Central memory CD4-positive, alpha-beta T cell (primary cell): ENCODE measurements at places on chromosomes 1 and 21.
A peak's percentile ranks its signal among the peaks of the same experiment; 100 is the strongest.

DNA sequence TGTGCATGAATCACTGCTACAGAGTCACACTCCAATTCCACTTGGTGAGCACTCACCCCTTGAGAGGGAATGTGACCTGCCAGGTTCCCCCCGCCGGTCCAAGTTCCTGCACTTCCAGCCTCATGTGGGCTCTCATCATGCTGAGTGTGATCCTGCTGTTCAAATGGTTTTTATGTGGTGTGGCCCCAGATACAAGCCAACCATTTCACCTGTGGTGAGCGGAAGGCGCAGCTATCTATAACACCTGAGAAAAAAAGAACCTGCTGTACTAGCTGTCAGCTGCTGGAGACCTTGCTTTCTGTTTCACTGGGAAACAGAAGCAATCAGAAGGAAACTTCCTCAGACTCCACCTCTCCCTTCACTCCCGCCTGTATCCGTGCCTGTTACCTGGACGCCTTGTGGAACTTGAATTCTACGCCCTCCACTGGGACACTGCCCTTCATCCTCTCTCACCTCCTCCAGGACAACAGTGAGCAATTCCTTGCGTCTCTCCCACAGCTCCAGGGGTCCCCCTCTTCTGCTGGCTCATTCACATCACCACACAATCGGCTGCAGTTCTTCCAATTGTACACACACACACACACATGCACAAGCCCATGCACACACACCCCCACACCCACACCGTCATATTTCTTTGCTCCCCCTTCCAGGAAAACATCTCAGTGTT lies 64.4 kb upstream of the RPL11 start:
- DNase-seq = peak; percentile 56

DNA sequence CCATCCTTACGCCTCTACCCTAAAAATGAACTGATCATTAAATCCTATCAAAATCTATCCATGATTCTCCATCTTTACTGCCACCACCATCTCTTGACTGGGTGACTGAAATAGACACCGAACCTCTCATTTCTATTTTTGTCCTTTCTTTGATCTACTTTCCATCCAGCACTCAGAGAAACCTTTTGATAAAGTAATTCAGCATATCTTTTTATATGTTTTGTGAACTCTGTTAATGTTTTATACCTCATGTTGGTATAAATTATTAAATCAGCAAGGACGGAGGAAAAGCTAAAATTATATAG lies 13.0 kb downstream of the PCNX2 start:
- no peak for DNase-seq

- no peak for DNase-seq
These were observed 2.1 kb downstream of the PLD5 start for GRCh38 chr1:242522304-242522945.

- DNase-seq = no peak
These were observed 49.9 kb downstream of the MAN1C1 start for GRCh38 chr1:25666460-25666859.

DNA sequence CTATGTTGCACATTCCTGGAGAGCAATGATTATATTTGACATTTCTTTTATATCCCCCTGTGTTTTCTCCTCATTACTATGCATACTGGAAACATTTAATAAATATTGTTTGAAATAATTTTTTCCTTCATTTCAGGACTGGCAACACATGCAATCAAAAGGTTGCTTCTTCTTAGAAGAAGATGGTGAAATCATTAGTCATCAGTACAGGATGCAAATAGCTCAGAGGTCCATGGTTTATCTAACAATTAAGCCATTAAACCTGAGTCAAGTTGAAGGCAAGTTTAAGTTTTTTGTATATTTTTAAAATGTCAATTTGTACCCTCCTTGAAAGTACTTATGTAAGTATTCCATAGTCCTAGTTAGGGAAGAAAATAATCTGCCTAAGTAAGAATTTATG lies 22.5 kb downstream of the EFCAB7 start:
- DNase-seq = no peak

GRCh38 chr1:153578936-153579335 lies 13.3 kb upstream of the S100A2 start:
- DNase-seq = no peak

DNA sequence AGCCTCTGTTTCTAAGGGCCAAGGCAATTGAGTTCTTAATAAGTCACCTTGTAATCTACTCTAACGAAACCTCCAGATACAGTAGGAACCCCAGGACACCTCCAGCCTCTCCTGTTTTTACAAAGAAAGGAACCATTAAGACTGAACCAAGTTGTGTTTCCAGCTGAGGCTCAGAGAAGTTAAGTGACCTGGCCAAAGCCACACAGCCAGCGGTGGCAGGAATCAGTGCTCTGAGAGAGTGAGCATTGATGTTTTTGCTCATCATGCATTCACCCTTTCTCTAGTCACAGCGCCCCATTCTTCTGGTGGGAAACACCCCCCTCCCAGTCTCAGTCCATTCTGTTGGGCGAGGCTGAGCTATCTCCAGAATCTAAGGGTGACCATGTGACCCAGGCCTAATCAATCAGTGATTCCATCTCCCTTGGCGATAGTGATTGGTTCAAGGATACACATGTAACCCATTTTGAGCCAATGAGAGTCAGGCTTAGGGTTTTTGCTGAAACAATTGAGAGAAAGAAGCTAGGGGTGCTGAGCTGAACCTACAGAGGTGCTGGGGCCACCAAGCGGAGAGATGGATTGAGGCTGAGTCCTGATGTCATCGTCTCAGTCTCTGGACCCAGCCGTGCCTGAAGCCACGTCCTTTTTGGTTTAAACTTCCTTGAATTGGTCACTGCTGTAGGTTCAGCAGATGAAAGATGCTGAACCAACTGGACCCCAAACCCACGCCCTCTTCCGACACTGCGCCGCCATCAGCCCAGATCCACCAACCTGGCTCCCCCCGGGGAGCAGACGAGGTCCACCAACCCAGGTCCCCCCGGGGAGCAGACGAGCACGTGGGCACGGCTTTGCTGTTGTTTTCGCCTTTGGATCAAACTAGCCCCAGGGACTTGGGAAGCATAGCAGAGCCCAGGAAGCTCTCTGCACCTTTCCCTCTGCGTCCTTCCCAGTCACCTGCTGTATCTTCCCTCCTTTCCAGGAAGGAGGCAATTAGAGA lies 28.0 kb upstream of the RERE start:
- no peak for DNase-seq

DNA sequence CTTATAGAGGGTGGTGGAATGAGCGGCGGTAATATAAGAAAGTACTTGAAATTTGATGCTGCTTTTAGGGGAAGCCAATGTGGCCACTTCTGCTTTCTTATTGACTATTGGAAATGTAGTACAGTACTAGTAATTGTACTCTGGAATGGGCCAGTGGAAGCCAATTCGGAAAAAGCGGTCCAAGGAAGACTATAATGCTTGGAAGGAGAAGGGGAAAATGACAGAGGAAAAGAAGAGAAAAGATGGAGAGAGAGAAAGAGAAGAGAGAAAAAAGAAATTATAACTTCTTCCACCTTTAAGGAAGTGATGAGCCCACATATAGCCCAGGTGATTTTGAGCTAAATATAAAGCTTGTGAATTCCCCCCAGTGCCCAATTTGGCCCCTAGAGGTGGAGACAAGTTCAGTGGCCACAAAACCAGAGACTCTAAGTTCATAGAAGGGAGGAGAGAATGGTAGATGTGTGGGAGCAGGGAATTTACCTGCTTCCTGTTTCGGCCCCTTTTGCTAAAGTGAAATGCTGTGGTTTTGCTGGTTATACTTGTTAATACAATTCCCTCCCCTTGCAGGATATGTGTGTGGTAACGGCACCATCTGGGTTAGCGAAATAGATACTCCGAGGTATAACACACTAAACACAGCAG lies 35.7 kb upstream of the DUSP10 start:
- peak; percentile 72 for DNase-seq

GRCh38 chr21:29017639-29018237 lies 1.4 kb downstream of the RWDD2B start:
- DNase-seq = no peak

DNA sequence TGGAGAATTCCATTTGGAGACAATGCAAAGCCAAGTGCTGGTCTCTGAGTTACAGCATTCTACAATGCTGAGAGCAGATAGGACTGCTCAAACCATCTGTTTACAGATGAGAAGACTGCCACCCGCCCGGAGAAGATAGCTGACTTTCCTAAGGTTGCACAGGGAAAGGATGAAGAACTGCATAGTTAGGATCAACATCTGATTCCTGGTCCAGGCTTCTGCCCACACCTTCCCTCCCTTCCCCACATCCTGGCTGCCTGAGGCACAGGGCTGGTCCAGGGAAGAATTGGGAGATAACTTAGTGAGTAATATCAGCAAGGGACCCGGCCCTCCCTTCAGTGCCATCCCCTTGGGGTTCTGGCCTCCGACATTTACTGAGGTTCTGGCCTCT lies 2.0 kb downstream of the SERINC2 start:
- no peak for DNase-seq
